Islet precursor cell (in vitro differentiated cells): ENCODE measurements at places on chromosomes 4 and X.

- DNase-seq, result no peak
These were observed 44.5 kb upstream of the FAAH2 start for GRCh38 chrX:57241967-57242366.

DNA sequence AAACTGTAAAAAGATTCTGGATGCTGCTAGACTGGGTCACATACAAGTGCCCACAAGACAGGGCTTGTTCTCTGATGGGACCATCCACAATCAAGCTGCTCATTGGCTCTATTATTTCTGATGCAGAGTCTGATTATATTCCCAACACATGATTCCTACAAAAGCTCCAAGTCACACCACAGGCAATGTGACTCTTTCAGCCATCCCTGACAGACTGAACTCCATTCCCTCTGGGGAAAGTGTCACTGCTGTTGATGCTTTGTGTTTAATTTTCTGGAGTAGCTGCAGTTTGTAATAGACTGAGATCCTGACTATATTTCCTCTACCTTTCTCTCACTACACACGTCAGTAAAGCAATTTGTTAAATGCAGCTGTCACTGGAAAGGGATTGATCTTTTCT lies 55.4 kb upstream of the BCLAF3 start:
- DNase-seq, result no peak

DNA sequence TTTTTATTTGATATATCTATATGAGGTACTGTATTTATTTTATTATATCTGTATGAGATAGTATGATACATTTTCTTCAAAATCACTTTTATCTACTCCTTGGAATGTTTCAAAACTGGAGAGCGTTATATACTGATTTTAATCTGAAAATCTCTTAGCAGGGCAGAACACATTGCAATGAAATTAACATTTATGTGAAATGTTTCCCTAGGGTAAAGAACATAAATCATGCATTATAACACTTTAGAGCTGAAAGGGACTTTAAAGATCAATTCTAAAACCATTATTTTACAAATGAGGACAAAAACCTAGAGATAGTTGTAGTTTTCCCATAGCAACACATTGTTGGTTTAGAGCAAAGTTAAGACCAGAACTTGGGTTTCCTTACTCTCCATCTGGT lies 153.7 kb downstream of the ATOH1 start:
- DNase-seq, result no peak

DNA sequence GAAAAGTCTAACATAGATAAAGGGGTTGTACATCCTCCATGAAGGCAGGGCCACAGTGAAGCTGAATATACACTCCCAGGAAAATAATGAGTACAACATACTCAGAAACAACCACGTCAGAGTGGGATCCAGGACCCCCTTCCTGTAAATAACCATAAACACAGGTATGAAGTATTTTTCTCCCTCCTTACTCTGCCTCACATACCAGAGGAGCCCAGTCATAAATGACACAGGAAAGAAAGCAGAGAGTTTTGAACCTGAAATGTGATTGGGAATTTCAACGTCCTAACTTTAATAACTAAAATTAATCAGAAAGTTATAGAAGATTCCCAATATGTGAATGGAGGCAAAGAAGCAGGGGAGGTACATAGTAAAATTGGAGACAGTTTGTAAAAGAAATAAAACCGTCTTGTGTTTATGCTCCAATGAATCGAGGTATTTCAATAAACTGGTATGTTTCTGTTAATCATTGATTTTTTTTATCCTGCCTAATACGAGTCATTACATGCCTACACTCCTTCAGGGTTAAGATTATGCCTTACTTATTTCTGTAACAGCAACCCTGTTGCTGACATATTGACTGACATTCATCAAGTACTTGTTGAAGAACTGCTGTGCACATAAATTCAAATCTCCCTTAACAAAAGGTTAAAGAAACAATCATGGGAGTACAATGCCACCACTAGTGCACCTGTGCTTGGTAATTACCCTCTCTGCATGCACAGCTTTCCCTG lies 431.3 kb downstream of the KCNIP4 start:
- DNase-seq, result no peak

GRCh38 chrX:26914232-26914631 lies 548.9 kb downstream of the PPP4R3C start:
- DNase-seq, result no peak

DNA sequence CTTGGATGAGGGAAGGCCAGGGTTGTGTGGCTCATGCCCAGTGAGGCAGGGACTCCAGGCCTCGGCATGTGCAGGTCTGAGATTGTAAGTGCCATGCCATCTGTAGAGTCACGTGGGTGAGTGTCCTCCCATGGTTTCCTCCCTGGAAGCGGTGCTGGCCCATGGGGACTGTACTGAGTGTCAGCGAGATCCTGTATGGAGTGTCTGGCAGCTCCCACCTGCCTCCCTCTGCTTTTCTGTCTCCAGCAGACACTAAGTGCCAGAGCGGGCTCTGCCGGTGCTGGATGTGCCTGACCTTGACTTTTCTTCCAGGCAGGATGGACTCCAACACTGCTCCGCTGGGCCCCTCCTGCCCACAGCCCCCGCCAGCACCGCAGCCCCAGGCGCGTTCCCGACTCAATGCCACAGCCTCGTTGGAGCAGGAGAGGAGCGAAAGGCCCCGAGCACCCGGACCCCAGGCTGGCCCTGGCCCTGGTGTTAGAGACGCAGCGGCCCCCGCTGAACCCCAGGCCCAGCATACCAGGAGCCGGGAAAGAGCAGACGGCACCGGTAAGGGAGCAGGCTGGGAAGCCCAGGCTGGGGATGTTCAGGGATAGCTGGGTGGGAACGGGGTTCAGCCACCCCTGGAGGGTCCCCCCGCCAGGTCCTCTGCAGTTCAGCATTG lies 7.6 kb downstream of the WFS1 start:
- DNase-seq, result no peak

GRCh38 chr4:121140716-121141460 lies 23.2 kb downstream of the TNIP3 start:
- no peak for DNase-seq

GRCh38 chr4:55754754-55755350 lies 64.7 kb upstream of the EXOC1L start:
- no peak for DNase-seq

DNA sequence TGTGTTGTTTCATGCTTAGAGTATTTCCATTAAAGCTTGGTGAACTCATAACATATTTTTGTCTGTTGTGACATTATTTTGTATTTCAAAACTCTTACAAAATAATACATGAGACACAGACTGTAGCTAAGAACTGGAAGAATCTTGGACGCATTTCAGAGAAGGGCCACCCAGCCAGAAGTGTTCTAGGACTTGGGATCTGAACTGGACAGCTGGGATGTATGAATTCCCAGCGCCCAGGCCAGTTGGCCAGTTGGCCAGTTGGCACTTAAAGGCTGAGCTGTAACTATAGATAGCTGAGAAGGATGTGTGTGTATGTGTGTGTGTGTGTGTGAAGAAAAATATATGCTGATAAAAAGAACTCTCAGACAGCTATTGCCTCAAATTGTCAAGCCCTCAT lies 193.4 kb upstream of the GPR101 start:
- no peak for DNase-seq

DNA sequence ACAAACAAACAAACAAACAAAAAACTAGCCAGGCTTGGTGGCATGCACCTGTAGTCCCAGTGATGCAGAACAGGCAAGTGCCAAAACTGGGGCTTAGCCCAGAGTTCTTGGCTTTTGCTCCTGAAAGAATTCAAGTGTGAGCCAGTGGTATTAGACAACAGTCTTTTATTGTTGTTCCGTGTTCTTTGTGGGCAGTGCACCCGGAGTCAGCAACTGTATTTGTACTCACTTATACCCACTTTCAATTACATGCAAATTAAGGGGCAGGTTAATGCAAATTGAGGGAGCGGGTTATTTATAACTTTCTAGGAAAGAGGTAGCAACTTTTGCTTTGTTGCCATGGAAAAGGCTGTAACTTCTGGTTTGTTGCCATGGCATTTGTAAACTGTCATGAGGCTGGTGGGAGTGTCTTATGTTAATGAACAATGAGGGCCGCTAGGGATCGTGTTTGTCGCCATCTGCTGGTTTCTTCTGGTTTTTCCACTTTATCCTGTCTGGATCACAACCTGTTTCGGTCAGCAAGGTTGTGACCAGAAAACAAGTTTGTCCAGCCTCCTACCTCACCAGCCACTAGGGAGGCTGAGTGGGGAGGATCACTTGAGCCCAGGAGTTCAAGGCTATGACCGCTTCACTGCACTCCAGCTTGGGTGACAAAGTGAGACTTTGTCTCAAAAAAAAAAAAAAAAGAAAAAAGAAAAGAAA lies 88.8 kb upstream of the ESX1 start:
- DNase-seq, result peak; percentile 67

DNA sequence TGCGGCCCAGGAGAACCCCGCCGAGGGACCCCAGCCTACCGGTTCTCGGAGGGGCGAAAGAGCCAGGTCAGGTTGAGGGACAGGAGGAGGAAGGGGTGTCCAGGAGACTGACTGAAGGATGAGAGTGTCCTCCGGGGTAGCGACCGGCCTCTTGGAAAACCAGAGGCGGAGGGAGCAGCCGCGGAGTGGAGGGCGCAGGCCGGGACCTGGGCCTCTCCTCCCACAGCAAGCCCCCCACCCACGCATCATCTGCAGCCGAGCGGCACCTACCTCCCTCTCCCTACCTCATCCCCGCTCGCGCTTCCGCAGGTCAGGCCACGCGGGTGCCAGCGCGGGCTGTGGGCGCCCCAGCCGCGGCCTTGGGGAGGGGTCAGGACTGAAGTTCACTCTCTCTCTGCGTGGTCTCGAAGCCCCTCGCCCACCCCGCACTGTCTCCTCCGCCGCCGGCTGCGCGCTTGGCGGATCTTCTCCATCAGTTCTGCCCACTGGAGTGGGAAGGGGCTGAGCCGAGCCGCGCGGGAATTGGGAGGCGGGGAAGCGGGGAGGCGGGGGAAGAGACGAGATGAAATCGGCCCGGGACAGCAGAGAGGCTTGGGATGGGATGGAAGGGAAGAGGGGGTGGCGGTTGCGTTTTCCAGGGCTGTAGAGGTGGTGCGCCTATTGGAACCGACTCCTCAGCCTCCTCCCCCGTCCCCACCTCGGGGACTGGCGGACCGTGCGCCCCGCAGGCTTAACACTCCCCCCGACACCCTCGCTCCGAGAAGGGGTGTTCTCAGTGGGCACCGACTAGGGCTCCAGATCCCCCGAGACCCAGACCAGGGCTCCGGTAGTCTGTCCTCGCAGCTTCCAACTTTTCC lies 1.8 kb downstream of the NLGN4X start:
- DNase-seq, result peak; percentile 58

- DNase-seq, result peak; percentile 67
These were observed 1296.1 kb upstream of the PCDH7 start for GRCh38 chr4:29423836-29424721.

- no peak for DNase-seq
These were observed 87.0 kb downstream of the FBXW7 start for GRCh38 chr4:152448854-152449253.

GRCh38 chr4:33149658-33150524 lies 2429.7 kb downstream of the PCDH7 start:
- no peak for DNase-seq

DNA sequence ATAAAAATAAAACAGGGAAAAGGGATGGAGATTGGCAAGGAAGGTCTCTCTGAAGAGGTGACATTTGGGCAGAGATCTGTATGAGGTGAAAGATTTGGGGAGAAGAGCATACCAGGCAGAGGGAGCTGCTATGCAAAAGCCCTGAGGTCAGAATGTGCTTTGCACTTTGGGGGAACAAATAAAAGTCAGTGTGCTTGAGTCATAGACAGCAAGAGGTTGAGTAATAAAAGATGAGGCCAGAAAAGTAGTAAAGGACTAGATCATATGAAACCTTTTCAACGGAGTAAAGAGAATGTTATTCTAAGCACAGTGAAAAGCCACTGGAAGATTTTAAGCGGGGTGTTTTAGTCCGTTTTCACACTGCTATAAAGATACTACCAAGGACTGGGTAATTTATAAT lies 76.5 kb upstream of the TEX13A start:
- no peak for DNase-seq

DNA sequence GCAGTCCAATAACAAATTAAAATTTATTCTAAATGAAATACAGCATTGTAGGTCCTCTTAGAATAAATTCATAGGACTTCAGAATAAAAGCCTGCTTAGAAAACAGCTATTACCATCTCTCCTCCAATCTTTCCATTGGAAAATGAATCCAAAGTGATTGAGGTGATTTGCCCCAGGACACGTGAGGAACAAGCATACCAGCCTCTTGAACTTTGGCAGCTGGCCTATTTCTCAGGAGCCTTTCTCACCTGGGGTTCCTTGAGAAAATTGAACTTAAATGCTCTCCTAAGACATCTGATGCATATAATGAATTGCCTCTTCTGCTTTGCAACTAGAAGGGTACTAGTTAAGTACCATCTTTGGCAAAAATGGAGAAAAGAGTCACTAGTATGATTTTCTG lies 13.5 kb downstream of the ARHGAP24 start:
- DNase-seq, result no peak

GRCh38 chrX:155819525-155819924 lies 61.6 kb upstream of the VAMP7 start:
- DNase-seq, result no peak

DNA sequence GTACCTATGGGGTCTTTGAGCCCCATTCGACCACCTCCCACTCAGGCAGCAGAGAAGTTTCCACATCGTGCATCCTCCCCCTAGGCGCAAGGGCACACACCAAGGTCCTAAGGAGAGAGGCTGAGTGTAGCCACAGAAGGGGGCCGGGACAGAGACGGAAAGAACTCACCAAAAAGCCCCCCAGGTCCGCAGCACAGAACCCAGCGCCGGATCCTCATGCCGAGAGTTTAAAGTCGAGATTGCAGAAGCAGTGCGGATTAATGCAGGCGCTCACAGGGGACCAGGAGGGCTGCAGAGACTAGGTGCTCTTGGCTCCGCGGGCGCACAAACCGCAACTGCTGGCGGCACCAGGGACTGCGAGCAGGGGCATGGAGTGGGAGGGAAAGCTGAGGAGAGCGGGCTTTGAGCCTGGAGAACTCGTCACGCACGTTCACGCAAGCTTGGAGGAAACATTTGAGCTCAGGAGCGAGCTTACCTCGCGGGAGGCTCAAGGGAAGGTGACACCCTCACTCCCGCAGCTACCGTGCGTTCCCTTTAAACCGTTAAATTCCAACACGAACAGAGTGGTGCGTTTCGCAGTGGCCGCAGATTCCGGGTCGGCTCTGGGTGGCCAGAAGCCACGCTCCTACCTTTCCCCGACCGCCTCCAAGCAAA lies 8.5 kb downstream of the NKX3-2 start:
- no peak for DNase-seq

DNA sequence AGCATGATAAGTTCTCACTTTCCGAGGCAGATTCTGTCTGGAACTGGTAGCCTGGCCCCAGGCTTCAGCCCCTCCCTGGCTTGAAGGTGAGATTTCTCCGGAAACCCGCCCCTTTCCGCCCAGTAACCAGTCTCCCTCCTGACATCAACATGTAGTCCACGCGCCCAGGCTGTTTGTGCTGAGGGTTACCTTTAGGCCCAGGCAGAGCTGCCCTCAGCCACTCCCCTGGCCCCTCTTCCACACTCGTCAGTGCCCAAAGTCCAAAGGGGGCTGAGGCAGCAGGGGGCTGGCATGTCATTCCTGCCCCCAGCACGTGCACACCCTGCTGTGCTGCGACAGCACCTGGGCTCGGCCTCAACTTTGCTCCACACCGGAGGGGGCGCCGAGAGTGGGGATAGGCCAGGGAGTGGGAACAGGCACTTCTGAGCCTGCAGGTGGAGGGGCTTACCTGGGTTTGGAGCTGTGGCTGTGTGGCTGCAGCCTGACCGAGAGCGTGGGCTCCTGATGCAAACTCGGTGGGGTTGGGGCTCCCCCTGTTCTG lies 69.5 kb upstream of the ANK2 start:
- peak; percentile 64 for DNase-seq

GRCh38 chr4:95379633-95380032 lies 169.1 kb downstream of the UNC5C start:
- DNase-seq, result no peak
